Stimulated activated CD4-positive, alpha-beta T cell treated with anti-CD3 and anti-CD28 coated beads, Interleukin-1b, Interleukin-23, amount 100 ng/mL, for 1 hour (primary cell): ENCODE measurements at places on chromosomes 7 and 10.

DNA sequence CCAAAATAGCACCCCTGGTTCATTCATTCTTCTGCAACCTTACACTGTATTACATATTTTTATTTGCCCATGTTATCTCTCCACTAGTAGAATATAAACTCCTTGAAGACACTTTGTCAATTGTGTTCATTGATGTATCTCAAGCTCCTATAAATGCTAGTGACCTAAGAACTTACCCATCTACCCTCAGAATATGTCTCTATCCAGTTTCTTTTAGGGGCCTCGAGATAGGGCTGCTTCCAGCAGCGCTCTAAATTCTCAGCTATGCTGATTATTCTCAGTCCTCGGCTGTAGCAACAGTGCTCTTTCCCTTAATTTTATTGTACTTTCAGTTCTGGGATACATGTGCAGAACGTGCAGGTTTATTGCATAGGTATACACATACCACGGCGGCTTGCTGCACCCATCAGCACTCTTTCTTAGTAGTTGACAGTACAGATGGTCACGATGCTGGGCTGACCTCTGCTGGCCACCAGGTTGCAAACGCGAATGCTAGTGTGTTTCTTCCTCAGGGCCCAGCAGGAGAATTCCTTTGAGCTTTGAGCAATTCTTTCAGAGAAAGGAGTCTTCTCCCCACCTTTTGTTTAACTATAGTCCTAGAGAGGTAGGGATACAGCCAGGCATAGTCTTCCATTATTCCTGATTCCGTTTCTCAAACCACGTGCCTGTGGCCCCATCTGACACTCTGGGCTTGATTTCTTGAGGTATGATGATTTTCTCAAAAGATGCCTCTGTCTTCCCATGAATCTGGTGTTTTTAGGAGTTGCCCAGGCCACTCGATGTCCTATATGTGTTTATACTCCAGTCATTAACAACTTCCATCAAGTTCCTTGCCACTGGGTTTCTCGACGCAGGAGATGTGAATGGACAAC, 49.1 kb upstream of the CDC14C start:
- no peak for DNase-seq

DNA sequence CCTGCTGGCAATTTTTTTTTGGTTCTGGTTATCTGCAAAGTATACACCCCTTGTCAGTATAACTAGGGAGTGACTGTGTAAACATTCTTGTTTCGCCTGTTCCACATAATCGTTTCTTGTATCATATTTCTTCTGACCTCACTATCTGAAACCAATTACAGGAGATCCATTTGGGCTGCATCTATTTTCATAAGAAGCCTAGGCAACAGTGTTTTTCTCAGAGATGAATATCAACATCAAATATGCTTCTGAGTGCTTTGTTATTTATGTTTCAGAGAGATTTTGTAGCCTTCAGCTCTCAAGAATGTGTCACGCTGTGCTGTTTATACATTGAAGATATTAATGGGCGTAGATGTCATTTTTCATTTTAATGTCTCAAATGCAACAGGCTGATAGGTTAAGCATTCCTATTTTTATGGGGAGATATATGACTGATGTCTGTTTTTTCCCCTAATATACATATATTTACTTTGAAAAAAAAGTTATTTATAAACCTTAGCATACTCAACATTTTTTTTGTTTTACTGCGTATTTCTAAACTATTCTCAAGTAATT, 115.5 kb downstream of the FOXP2 start:
- no peak for DNase-seq

DNA sequence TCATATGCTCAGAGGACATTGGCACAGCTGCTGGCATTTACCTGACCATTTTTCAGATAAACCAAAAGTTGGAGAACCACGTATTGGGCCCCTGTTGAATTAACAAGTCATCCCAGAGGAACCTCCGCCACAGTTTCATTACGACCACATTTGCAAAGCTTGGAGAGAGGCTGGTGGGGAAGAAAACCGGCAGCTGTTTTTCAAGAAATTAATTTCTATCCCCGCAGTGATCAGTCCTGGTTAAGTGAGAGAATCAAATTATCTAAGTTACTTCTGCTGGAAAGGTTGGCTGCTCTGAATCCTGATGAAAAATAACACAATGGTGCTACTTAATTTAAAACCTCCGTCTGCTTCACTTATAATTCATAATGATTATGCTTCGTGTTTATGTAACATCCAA, 737.1 kb upstream of the AUTS2 start:
- no peak for DNase-seq

GRCh38 chr7:3309956-3310355, 8.9 kb downstream of the SDK1 start:
- DNase-seq: no peak

GRCh38 chr10:33287112-33287511, 47.4 kb downstream of the NRP1 start:
- DNase-seq: no peak
